ENCODE measurements at places on chromosomes 4 and X. TPM values are rescaled to one million over a fixed set of nuclear protein-coding genes. Genes with fewer than 3 reads are reported as not detected.

Gene TSPAN6
- total RNA-seq = 36.5 TPM

Gene OTUD6A
- total RNA-seq = not detected

Gene ACSL4
- total RNA-seq = 124 TPM

Gene CXCL5
- 1.7 TPM for total RNA-seq

Gene C1QTNF7
- 0.91 TPM for total RNA-seq

Gene TMPRSS11D
- not detected for total RNA-seq

Gene CT45A3
- not detected for total RNA-seq

Gene FOXR2
- total RNA-seq = not detected

Gene TEX13B
- not detected for total RNA-seq

Gene CFAP299
- 2.9 TPM for total RNA-seq

Gene CFAP99
- 0.13 TPM for total RNA-seq

Gene PHOX2B
- total RNA-seq = not detected

Gene C4orf50
- not detected for total RNA-seq

Gene MAGEB18
- not detected for total RNA-seq

Gene ADGRG2
- total RNA-seq = 0.07 TPM

Gene HSD17B13
- total RNA-seq = 0.13 TPM

Gene PCDH19
- total RNA-seq = 0.07 TPM

Gene BEX4
- 16.8 TPM for total RNA-seq

Gene TECRL
- total RNA-seq = not detected

Gene ETDA
- not detected for total RNA-seq

Gene TRO
- 23.9 TPM for total RNA-seq

Gene FAM114A1
- total RNA-seq = 431 TPM

Gene AFP
- 1.1 TPM for total RNA-seq

Gene TEC
- total RNA-seq = 0.20 TPM

Gene XPNPEP2
- total RNA-seq = 1.2 TPM

Gene UCP1
- total RNA-seq = not detected

Gene AMOT
- total RNA-seq = 2.0 TPM

Gene MAGEE1
- 2.9 TPM for total RNA-seq

Gene FAM47B
- total RNA-seq = not detected

Gene NOX1
- total RNA-seq = not detected

Gene SSX2B
- total RNA-seq = not detected

Gene GNRHR
- total RNA-seq = not detected

Gene DCX
- not detected for total RNA-seq

Gene GAGE13
- not detected for total RNA-seq

Gene CCSER1
- total RNA-seq = 0.20 TPM

Gene CXCL1
- 120 TPM for total RNA-seq

Gene REELD1
- not detected for total RNA-seq

Gene DMD
- total RNA-seq = 33.7 TPM

Gene WAS
- total RNA-seq = 0.13 TPM

Gene TMEM271
- total RNA-seq = not detected

Gene GSTCD
- 9.4 TPM for total RNA-seq

Gene ABCG2
- total RNA-seq = 7.2 TPM

Gene IL9R
- total RNA-seq = not detected

Gene ZNF280C
- total RNA-seq = 2.6 TPM

Gene MAML3
- total RNA-seq = 3.0 TPM

Gene PNMA6F
- total RNA-seq = not detected

Gene GPR50
- not detected for total RNA-seq

Gene STK32B
- total RNA-seq = 3.2 TPM

Gene PDE6B
- total RNA-seq = 0.39 TPM

Gene PRRG3
- total RNA-seq = not detected

Gene USP17L26
- not detected for total RNA-seq

Data from smooth muscle cell of the pulmonary artery (primary cell).